ENCODE measurements at places on chromosomes 7 and 10.

DNA sequence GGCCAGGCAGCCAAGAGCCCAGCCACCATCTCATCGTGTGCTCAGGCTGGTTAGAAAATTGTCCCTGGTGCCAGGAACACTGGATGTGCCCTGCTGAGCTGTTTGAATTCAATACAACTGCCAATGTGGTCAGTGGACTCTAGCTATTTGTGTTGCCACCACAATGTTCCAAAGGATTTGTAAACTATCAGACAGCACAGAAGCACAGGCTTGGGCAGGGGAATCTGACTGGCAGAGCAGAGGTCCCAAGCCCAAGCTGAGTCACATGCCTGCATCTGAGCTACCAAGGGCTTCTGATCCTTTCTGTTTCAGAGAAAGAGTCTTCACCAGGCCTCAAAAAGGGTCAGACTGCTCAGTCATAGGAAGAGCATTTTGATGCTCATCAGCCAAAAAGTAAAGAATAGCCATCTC lies 232.1 kb upstream of the SEMA3C start:
- DNase-seq = no peak

DNA sequence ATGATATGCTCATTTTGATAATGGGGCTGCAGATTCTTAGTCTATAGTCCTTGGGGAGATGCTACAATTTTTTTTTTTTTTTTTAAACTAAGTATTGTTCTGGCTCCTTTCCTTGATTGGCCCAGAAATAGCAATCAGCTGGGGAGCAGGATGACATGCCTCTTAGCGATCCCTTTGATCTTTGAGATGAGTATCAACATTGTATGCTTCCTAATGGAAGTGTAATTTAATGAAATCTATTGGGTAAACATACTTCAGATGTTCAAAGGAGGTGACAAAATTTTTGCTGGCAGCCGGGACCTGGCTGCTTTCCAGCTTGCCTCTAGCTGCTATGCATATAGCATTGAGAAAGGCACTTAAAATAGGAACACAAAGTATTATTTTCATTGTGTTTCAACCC lies 43.5 kb downstream of the VTI1A start:
- DNase-seq = peak; percentile 85

DNA sequence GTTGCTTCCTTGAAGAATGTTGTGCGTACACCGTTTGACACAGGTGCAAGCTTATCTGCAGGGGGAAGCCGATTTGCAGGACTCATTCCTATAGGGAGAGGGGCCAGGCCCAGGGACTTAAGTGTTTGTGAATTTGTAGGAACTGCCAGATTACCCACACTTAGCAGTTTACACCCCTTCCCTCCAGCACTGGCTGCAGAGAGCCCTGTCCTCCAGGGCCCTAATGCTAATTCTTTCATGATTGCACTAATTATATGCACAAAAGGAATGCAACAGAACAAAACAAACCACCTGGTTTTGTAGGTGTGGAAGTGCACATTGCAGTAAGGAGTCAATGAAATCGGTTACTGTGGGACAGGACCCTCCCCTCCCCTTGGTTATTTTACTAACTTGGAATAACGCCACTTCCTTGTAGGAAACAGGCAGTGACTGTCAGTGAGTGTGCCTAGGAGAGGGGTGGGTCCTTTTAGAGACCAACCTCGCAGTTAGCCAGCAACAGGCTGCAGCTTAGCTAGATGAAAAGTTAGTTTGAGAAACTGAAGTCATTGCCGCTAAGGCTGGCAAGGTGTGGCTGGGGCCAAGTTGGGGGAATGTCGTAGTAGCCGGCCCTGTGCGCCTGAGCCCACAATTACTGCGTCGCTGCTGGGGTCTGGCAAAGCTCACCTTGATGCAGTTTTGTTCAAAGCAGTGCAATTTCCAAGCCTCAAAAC lies 60.6 kb downstream of the CUX1 start:
- DNase-seq = no peak

- no peak for DNase-seq
Observed at GRCh38 chr7:29449569-29450260, 113.9 kb upstream of the PRR15 start.

DNA sequence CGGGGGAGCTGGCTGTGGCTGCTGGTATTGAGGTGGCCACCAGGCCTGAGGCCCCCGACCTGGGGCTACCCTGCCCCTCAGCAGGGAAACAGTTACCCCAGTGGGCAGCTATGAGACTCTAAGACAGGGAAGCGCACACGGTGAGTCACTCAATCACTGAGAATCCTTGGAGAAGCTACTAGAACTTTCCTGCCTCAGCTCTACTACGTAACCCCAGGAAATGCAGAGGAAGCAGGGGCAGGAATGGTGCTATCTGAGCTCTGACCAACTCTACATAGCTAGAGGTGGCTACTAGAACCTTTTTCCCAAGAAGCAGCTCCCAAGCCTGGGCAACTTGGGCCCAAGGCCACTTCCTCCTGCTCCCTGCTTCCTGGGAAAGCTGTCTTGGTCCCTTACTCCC lies 11.8 kb downstream of the DNAJB12 start:
- no peak for DNase-seq

DNA sequence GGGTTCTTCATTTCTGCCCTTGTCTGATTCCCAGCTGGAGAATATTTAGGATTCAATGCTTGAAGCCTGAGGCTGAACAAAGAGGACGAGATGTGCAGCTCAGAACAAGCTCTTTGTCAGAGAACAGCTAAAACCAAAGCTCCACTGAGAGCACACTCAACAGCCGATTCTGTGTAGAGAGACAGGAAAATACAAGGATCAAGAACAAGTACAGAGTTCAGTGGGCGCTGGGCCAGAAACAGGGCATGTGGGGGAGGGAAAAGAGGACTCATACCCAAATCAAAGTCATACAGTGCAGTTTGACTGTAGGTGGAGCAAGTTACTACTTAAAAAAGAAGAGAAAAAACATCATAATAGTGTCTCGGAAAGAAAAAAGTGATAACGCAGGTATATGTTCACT lies at the start of gene AGMO:
TSS of gene AGMO (minus strand) at position 181 of the 400 bp plus-strand sequence.
- peak; percentile 33 for DNase-seq

DNA sequence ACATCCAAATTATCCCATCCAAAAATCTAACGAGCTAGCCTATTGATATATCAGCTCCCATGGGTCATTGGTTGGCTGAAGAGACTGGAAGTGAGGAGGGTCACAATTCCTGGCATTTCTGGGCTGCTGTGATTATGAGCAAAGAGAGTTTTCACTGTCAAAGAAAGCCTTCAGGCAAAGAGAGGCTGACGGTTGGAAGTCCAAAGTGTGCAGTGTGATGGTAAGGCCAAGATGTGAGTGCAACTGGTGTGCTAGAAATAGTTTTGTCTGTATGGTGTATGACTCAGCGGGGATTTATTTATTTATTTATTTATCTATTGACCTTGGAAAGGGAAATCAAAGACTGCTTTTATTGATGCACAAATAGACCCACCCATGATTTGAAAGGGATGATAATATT lies 75.0 kb downstream of the AASS start:
- DNase-seq = no peak

- DNase-seq = no peak
Observed at GRCh38 chr10:20785174-20785573, 111.9 kb downstream of the NEBL start.

- no peak for DNase-seq
Observed at GRCh38 chr10:99432881-99433280, 2.5 kb upstream of the GOT1 start.

GRCh38 chr10:86652361-86653202 lies 1.8 kb upstream of the OPN4 start:
- DNase-seq = peak; percentile 53

DNA sequence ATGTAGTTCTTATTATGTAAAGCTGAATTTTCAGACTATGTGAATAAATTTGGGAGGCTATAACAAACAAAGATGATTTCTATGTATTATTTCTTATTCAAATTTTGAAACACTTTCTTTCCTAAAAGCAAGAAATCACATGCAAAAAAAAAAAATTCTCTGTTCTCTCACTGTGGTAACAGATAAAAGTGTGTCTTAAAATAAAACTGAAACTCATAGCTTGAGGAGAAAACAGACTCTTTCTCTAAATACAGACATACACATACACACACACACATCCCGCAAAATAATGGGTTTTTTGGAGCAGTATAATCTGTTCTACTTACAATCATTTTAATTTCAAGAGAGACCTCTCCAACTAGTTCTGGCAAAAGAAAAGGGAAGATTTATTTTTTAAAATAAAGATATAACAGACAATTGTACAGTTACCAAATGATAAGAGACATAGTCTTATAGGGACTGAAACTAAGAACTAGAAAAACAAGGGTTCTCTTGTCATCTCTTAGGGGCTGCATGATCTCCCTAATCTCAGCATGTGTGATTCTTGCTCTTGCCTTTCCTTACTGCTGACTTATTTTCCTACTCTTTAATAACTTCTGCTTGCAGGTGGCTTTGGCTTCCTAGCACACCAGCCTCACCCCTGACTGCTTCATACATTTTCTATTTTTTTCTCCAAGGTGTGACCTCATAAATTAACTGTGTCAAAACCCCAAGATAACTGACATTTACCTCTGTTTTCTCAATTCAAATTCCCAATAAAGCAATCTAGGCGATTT lies 483.5 kb upstream of the POT1 start:
- no peak for DNase-seq

GRCh38 chr10:27242951-27243551 lies 2.5 kb upstream of the ACBD5 start:
- peak; percentile 43 for DNase-seq

GRCh38 chr7:31254926-31255325 lies 85.6 kb downstream of the NEUROD6 start:
- no peak for DNase-seq

- DNase-seq = no peak
Observed at GRCh38 chr7:117612637-117613036, 132.8 kb downstream of the CFTR start.

GRCh38 chr10:32949221-32949678 lies 8.8 kb downstream of the ITGB1 start:
- no peak for DNase-seq

DNA sequence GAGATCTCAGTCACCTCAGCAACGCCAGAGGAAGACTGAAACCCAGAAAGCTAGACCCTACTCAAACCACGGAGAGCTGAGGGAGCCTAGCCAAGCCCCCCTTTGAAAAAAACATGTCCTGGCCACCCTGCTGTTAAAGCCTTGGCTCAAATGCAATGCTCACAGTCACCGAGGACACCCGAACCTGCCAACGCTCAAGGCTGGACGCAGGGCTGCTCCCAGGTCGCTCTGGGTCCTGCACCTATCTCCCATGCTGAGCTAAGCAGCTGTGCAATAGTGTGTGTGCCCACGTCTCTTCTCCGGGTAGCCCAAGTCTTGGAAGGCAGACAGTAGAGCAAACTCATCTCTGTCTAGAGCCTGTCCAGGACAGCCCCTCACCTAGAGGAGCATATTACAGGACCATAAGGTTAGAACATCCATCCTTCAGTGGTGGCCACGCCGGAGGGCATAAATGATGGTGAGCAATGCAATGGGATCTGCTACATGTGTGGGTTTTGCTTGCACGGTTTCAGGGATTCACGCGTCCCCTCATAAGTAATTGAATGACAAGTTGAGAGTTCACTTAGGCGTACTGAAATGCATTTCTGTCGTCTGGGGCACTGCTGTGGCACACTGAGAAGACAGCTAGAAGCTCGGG lies 94.2 kb upstream of the DDC start:
- no peak for DNase-seq

DNA sequence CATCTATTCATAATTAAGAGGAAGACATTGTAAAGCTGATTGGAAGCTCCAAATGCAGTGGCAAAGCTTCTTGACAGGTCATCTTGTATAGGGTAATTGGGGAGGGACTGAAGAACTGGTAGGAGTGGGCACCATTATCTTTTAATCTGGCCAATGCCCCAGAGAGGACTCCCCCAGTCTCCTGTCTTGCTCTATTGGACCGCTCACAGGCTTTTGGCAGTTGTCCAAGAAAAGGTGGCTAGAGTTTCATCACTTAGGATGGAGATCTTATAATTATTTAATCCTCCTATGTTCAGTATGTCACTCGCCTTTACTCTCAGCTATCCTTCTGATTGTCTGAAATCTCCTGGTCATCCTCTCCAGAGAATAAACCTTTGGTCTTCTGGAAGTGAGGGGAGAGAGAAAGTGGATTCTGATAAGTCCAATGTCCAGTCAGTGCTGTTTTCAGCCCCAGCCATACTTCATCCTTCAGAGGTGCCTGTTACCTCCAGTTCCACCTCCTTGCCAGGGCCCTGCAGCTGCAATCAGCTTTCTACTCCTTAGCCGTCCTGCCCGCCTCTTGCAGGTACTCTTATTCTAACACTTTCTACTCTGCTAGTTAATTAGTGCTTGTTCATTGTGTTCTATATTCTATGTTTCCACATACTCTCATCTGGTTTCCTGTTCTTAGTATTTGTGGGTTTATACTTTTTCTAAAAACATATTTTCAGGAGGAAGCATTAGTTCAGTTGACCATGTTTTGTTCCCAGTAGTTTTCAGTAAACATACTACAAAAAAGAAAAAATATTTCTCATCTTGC lies 241.6 kb downstream of the NSUN6 start:
- DNase-seq = no peak

- no peak for DNase-seq
Observed at GRCh38 chr7:6294839-6295238, 22.4 kb upstream of the CYTH3 start.

DNA sequence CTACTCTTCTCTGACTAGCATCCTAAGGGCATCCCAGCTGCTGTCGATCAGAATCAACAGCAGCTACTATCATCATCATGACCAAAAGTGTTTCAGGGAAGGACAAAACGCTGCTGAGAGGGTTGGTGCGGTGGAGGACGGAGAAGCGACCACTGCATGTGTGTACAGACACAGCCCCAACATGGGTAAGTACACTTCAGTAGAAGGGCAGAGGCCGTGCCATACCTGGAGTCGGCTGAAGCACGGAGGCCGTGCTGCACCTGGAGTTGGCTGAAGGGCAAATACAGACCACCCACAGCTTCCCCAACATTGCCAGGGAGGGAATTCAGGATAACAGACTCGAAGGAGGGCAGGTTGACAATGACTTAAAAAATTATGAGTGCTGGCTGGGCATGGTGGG lies 67.8 kb upstream of the CYTH3 start:
- no peak for DNase-seq

- no peak for DNase-seq
Observed at GRCh38 chr7:231030-231857, 38.9 kb downstream of the FAM20C start.

- no peak for DNase-seq
Observed at GRCh38 chr10:8590518-8590917, 536.0 kb downstream of the GATA3 start.

DNA sequence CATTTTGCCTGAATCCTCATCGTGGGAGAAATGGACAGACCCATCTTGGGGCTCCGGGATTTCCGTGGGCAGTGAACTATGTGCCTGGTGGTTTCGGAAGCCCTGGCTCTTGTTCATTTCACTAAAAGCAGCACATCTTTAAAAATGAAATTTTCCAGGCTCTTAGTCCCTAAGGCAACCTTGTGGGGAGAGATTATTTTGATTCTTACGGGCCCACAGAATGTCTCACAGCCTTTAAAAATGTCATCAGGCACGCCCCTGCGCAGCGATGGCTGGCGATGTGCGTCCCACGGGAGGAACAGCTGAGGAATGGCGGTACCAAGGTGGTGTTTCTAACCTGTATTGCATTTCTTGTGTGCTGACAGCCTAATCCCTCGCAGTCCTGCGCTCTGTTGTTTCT lies 189.7 kb downstream of the CCDC3 start:
- DNase-seq = no peak

- no peak for DNase-seq
Observed at GRCh38 chr10:61973906-61974305, 72.4 kb downstream of the ARID5B start.
